ENCODE measurements at places on chromosomes 1 and 21.

DNA sequence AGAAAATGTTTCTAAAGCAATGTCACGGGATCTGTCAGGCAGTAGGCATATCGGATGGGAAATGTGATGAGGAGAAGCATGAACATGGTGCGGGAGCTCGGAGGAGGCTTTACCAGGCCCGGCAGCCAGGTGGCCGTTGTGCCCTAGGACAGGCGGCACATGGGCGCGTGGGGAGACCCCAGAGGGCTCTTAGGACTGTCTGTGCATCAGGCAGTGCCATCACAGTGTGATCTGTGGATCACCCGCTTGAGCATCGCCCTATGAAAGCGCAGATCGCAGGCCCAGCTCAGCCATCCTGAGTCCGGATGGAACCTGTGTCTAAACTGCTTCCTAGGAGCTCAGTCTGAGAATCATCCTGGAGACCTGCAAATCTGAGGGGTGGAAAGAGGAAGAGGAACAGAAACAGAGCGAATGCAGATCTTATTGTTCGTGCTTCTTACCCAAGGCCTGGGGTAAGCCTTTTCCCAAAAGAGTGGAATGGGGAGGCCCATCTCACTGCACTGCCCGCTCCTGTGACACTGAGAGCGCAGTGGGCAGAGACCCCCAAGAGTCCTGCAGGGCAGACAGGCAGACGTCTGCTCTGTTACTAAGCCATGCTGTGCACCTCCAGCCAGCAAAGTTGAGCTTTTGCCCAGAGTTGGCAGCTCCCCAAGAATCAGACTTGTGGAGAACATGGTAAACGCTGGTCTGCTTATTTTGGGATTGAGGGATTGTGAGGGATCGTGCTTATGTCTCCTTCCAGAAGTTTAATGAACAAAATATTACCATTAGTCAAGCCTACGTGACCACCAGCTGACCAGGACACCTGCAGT, 251.0 kb downstream of the RHOU start:
- no peak for DNase-seq

DNA sequence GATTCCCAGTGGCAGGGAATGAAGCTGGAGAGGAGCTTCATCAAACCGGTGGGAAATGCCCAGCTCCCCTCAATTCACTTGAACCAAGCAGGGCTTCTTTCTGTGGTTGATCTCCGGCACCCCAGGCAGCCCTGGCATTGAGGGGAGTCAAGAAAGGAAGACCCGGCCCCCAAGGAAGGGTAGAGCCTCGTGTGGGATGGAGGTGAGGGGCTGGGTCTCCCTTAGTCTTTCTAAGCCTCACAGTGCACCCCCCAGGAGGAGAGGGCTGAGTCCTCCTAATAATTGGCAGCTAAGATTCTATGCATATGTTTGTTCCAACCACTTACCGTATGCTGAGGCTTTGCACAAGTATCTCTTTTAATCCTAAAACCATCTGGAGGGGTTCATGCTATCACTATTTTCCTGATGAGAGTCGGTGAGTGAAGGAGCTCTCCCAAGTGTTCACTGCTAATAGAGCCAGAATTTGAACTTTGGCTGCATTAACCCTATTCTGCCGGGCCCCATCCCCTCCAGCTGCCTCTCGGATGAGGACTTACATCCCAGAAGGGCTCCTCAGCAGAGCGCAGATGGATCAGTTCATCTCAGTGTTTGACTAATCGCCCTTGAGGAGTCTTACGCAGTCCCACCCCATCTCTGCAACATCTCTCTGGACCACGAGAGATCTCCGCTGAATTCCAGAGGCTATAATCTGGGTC, 33.1 kb upstream of the TMEM51 start:
- DNase-seq: no peak

DNA sequence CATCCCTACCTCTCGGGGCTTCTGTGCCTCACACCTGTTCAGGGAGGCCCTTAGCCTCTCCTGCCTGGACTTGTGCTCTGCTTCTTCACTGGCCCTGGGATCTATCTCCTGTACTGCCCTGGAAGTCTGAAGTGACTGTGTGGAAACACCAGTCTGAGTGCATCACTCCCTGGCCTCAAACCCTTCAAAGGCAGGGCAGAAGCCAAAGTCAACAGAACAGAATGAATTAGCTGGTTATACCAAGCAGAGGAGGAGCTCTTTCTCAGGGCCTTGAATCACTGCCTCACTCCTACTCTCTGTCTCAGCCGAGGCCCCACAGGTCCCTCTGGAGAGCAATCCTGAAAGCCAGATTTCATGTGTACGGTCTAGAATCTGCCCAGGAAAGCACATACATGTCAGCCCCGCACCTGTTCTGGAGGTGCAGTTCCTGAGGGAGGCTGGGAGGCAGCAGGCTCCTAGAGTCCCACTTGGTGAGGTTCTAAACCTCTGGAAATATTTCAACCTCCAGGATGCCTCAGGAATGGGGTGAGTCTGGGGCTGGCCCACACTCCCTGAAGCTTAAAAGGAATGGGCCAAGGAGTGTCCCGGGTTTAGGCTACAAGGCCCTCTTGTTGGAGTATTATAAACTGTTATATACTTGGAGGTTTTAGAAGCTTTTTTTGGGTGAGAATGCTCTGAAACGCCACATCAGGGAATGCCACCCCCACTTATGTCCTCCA, 98.3 kb downstream of the ABCA4 start:
- no peak for DNase-seq

DNA sequence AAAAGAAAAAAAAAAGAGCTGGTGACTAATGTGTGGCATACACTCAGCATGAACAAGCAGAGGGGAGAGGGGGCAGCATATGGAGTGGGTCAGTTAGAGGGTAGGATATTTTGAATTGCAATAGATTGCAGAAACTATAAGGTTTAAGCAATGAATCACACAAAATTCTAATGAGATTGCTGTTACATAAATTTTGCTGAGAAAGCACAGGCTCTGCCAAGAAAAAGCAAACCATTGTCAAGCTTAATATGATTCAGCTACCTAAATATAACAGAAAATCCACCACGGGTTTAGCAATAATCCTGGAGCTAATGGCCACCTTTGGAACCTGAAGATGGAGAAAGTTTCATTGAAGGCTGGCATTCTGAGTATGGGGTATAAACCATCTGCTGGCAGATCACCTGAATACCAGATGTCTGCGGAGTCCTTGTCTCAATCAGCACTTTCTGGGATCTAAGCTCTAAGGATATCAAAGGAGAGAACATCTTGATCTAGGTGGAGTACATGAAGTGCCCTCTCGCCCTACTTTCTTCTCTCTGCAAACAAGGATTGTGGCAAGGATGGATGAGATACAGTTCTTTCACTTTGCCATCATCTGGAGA, 30.3 kb upstream of the ANGPTL7 start:
- peak; percentile 75 for DNase-seq

DNA sequence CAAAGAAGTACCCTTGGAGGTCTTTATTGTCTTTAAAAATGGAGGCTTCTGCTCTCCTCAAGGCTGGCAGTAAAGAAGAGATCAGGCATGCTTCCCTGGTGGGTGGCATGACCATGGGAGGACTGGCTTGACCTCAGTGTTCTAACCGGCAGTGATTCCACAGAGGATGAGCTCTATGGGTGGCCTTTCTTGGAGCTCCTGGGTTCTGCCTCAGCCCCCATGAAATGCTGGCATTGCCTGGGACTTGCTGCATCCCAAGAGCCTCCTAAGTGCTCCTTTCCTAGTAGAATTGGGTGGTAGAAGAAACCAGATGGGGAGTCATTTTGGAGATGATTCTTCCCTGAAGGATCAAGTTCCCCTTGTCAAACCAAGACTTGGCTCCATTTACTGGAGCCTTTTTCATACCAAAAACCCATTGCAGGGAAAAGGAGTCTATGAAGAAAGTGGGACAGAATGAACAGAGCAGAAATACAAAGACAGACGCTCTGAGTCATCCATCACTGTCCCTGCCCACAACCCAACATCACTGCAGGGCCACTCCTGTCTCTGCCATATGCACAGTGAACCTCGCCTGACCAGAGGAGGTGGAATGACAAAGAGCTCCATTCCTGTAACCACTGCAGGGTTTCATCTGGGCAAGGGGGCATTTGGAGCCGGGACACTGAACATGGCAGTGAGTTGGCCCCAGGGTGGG, 42.4 kb downstream of the RIMS3 start:
- DNase-seq: no peak

DNA sequence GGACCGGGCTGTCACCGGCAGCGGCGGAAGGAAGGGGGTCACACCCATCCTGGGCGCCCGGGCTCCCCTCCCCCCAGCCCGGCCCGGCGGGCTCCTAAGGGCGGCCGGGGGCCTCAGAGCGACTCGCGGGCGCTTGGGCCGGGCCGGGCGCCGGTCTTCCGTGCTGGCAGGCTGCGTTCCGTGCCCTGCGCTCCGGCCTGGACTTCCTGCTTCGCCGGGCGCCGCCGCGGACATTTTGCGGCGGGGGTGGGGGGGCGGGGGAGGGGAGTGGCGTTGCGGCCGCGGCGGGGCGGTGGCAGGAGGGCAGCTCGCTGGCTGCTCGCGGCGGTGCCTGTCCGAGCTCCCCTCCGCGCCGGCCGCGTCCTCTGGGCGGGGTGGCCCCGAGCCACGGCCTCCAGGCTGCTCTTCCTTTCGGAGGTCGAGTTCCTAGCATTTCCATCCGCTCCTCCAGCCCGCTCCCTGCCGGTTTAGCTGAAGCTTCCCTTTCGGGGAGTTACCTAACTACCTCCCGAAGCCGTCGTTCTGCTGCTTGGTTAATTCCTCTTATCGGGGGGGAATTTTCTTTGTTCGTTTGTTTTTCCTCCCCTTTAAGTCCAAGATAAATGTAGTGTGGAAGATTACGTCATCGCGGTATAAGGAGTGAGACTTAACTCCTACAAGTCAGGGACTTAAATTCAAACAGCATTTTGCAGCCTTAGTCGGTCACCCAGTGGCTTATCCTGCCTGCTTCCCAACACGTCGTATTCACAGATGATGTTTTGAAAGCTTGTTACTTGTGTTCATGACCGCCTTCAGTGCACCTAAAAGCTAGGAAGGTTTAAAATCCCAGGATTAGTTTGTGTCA, 730 bp downstream of the CDC42 start:
- peak; percentile 60 for DNase-seq

DNA sequence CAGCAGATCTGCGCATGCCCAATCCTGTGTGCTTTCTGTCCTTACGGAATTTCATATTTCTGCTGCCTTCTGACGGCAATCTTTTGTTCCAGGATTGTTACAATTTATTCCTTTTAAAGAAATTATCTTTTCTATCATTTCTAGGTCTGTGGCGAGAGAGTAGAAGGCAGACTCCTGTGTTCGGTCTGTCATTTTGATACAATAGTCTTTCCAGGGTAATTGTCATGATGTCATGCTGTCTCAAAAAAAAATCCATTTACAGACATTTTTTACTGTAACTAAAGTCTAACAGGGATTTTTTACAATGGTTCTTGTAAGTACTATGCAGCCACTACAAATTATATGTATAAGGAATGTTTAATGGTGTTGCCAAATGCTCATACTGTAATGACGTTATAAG, 9.0 kb upstream of the KRTAP7-1 start:
- no peak for DNase-seq

- DNase-seq: no peak
Observed at GRCh38 chr1:236821091-236821627, 26.1 kb downstream of the MTR start.

DNA sequence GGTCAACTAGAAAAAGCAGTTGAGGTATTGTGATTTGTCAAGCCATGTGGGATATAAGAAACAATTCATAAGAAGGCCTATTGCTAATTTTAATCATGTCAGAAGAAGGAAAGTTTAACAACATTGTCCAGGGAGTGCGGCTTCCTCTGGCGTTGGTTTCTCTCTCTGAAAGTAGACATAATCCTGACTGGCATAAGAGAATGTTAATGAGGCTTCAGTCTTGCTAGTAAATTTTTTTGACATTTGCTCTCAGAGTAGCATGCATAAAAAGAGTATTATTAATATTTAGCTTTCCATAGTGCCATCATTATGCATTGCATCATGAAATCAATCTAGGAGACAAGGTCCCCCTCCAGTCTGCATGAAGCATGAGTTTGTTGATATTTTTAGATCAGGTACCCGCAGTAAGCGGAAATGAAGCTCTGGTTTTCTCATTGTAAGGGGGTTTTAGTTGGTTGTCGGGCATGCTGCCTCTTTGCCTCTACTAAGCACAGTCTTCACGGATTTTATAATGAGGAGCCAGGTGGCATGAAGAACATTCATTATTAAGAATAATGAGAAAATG, 12.8 kb upstream of the PRDM2 start:
- no peak for DNase-seq

DNA sequence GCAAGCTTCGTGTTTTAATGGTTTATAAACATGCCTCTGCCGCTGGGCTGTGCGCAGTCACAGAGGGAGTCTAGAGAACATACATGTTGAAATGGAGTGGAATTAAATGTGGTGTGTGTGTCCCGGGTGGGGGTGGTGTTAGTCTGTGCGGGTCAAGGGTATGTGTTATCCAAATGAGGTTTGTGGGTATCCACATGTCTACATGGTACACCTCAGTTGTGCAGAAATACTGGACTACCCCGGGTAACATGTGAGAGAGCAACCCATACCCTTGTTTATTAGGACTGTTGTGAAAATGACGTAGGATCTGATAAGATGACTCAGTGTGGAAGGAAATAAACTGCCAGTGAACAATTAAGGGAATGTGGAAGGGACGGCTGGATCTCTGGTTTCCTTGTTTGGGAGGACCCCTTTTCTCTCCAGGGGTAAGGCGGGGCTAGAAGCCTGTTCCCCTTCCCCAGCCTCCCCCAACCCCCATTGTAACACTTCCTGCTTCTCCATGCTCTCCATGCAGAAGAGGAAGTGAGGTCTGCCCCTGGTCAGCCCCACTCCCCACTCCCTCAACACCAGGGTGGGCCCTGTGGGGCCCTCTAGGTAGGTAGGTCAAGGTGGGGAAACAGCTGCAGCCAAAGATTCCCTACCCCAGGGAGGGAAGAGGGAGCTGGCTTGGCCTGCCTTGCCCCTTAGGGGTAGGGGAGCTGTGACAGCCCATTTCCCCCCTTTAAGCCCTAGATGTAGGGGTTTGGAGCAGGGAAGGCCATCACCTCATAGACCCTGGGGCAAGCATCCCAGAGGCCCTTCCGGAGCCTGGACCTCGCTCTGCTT, 690 bp downstream of the EPS8L3 start:
- no peak for DNase-seq

- no peak for DNase-seq
Observed at GRCh38 chr1:184945678-184946412, 28.5 kb downstream of the NIBAN1 start.

GRCh38 chr1:35539824-35540261, 17.4 kb downstream of the KIAA0319L start:
- peak; percentile 51 for DNase-seq

GRCh38 chr1:104291156-104291555, 541.5 kb downstream of the AMY1C start:
- DNase-seq: no peak

GRCh38 chr1:23376890-23377811, 7.5 kb upstream of the ZNF436 start:
- DNase-seq: no peak

DNA sequence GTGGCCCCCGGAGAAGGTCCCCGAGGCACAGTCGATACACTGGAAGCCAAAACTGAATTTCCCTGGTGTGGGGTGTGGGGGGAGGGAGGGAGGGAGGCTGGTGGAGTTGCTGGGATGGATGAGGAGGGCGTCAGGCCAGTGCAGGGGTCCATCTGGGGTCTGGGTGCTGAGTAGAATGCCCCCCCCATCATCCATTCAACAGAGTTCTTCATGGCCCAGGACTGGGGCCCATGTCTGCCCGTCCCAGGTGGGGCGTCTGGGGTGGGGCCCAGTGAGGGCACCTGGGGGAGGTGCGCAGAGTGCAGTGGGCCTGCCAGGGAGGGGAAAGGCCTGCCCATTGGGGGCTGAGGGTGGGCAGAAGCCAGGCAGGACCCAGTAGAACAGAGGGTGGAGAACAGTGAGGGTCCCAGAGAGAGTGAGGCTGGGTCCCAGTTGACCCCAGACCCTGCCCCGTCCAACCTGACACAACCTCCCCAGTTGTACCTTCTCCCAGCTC, 1.9 kb downstream of the TNFRSF18 start:
- no peak for DNase-seq

- no peak for DNase-seq
Observed at GRCh38 chr1:173596097-173596825, 6.6 kb downstream of the SLC9C2 start.
